ENCODE measurements at places on chromosomes 2 and 18. TPM values are rescaled to one million over a fixed set of nuclear protein-coding genes. Genes with fewer than 3 reads are reported as not detected.

The SCN9A gene
- total RNA-seq, result 18.7 TPM

DNA sequence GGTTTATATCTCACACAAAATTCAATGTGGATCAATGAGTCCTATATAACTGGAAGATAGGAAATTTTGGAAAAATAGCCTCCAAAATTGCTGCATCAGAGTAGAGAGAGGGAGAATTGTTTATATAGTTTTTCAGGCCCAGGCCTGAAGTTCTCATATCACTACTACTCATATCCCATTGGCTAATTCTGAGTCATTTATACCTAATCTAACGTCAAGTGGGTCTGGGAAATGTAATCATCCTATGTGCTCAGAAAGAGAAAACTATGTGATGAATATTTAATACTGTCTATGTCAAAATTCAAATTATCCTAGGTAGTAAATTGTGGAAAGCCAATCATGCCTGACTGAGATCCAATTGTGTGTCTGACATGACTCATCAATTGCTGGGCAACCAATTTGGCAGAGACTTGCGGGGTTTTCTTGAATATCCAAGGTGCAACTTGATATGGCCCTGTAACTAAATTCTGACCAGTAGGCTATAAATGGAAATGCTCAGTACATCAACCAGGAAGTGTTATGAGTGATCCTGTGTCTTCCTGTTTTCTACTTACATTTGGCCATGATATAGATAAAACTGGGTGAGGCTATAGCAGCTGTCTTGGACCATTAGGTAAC is 744.4 kb downstream of the KCNJ3 start:
- no peak for DNase-seq

- no peak for DNase-seq
Measured at GRCh38 chr18:26780520-26781325, 84.8 kb downstream of the AQP4 start.

GRCh38 chr2:44433895-44434294 is 72.1 kb downstream of the CAMKMT start:
- no peak for DNase-seq

- peak; percentile 97 for DNase-seq
Measured at GRCh38 chr2:173964565-173965371, 405 bp downstream of the SP3 start.

DNA sequence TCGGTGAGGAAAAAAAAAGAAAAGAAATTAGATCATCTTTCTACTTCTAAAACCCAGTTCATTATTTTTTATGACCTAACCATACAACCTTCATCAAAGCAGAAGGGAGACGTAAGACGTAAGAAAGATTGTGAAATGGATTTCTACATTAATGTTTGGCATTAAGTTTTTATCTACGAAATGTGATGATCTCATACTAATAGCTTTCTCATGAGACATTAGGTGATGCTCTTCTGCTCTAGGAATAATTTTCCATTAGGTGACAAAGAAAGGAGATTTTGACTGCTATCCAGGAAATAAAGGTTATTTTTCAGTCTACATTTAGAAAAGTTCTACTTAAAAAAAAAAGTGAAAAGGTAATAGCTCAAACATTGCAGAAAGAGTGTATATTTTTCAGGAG is 748.6 kb downstream of the ERBB4 start:
- DNase-seq, result no peak

GRCh38 chr18:79604913-79605880 is 74.4 kb upstream of the CTDP1 start:
- peak; percentile 72 for DNase-seq

DNA sequence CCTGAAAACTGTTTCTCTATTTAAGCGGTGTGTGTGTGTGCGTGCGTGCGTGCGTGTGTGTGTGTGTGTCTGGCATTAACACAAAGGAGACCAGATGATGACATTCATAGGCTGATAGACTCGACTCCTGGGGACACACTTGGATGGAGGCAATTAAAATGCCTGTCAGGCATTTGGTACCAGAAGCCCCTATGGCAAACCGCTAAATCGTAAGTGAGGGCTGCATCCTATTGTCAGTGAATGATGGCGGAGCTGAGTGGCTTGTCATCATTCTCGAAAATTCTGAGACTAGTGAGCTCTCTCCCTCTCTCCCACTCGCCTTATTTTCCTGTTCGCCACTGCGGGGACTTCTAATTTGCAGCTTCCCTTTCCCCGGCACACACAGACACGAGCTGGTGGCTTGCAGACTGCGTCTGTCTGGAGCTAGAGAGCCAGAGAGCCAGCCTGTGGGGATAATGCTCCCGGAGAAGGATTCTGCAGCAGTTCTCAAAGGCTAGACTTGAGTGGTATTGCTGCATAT is 155.4 kb downstream of the MAP2 start:
- DNase-seq, result no peak

DNA sequence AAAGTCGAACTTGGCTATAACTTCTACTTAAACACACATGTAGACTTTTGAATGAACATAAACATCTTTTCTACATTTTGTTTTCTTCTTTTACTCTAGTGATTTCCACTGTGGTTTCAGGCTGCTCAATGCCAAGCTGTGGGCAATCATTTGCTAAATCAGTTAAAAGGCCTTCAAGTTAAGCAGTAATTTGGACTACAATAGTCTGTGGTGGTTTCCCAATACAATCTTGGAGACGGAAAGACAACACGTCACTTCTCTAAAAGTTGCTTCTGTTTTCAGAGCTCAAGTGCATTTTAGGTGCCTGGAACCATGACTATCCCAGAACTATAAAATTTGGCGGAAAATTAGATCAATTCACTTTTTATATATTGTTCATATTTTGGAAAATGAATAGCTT is 69.4 kb downstream of the TXNL1 start:
- DNase-seq, result no peak

- DNase-seq, result no peak
Measured at GRCh38 chr2:153106802-153107477, 371.6 kb downstream of the RPRM start.

The SMIM21 gene
- total RNA-seq, result not detected

Measured in spleen (tissue), 13 donors.